ENCODE measurements at places on chromosomes 3 and 15. TPM values are rescaled to one million over a fixed set of nuclear protein-coding genes. Genes with fewer than 3 reads are reported as not detected.

GRCh38 chr15:51861557-51862359 lies 32.3 kb downstream of the TMOD3 start:
- no peak overlapping the region for H3K27ac ChIP-seq
- H3K4me3 ChIP-seq, result no peak overlapping the region
- H3K36me3 ChIP-seq, result peaks cover 48% of the 10 kb centered on the region
- H3K27me3 ChIP-seq, result no peaks in the 10 kb centered on the region
- no peak for DNase-seq

DNA sequence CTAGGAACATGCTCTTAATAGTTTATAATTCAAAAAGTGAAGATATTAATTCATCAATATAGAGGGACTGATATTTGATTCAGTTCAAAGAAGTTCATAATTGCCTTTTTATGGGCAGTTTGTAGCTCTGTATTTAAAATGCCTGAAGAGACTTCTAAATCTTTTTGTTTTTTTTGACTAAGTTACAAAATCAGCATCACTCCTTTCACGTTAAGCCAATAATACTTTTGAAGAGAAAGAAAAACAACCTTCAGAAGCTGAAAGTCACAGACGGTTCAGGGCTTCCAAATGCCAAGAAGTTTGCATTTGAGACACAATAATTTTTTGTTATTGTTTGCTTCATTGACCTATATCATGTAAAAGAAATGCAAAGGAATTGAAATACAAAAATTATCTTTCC lies 394.6 kb upstream of the NR2F2 start:
- H3K36me3 ChIP-seq, result no peaks in the 10 kb centered on the region
- no peak for DNase-seq
- H3K27ac ChIP-seq, result no peak overlapping the region
- H3K27me3 ChIP-seq, result no peaks in the 10 kb centered on the region

GATA2 gene
- total RNA-seq, result 10.2 TPM

DNA sequence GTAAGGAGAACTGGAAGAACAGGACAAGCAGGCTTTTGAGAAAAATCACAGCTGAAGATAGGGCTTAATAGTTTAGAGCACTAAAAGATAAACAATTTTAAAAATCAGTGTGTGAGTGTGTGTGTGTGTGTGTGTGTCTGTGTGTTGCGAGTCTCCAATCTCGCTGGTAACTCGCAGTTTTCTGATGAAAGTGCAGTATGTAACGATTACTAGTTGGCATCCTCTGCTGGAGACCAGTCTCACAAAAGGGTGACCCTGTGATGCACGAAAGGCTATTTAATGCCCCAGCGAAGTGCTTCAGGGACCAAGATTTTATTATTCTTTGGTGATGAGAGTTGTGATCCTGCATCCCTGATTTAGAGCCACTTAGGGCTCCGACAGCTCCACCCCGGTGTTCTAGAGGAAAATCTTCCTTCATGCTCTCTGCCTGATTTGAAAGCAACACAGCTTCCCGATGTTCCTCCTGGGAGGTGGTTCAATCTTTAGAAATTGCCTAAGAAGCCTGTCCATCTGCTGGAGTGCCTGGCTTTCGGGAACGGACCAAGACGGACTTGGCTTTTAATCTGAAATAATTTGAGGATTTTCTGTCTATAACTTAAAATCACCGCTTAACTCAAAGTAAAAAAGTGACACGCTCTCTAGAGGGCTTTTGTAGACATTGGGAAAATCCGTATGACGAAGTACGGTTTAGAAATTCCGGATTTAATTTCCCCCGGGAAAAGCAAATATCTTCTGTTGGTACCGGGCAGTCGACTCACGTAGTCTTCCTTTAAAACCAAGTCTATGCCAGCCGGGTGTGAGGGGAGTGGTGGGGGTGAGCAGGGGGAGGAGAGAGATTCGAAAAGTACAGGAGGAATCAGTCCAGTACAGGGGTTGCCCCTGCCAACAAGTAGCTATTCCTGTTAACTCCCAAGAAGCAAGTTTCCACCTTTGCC lies 1.1 kb upstream of the ALCAM start:
- no peaks in the 10 kb centered on the region for H3K27me3 ChIP-seq
- peaks cover 39% of the 10 kb centered on the region for H3K4me1 ChIP-seq
- H3K27ac ChIP-seq, result peak overlapping the region; percentile 83
- peak overlapping the region; percentile 65 for H3K4me3 ChIP-seq

FAIM gene
- total RNA-seq, result 1.9 TPM

DNA sequence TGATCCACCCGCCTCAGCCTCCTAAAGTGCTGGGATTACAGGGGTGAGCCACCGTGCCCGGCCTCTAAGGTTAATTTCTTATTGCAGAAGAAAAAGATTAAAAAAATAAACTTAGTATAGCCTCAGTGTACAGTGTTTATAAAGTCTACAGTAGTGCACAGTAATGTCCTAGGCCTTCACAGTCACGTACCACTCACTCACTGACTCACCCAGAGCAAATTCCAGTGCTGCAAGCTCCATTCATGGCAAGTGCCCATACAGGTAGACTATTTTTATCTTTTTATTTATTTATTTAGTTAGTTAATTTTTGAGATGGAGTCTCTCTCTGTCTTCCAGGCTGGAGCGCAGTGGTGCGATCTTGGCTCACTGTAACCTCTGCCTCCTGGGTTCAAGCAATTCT lies 3.2 kb upstream of the FLNB start:
- H3K27ac ChIP-seq, result no peak overlapping the region
- no peak for DNase-seq

DNA sequence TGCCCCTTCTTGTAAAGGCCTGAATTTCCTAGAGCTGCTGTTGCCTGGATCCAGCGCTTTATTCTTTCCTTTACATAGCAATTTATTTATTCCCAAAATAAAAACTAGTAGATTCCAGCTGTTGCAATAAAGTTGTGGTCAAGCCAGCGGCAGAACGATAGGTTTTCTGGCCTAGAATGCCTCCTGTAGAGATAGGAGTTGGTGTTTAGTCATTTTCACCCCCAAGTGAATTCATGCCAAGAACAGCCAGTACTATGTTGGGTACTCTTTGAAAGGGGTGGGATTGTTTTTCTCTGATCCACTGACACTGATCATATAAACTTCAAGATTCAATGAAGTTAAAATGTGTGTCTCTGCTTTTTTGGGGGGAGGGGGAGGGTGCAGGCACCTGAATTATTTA lies 69.7 kb downstream of the KLHL25 start:
- DNase-seq, result no peak
- H3K4me3 ChIP-seq, result peak overlapping the region; percentile 2
- H3K4me1 ChIP-seq, result peaks cover 74% of the 10 kb centered on the region
- H3K27me3 ChIP-seq, result no peaks in the 10 kb centered on the region
- H3K36me3 ChIP-seq, result peaks cover 100% of the 10 kb centered on the region

DNA sequence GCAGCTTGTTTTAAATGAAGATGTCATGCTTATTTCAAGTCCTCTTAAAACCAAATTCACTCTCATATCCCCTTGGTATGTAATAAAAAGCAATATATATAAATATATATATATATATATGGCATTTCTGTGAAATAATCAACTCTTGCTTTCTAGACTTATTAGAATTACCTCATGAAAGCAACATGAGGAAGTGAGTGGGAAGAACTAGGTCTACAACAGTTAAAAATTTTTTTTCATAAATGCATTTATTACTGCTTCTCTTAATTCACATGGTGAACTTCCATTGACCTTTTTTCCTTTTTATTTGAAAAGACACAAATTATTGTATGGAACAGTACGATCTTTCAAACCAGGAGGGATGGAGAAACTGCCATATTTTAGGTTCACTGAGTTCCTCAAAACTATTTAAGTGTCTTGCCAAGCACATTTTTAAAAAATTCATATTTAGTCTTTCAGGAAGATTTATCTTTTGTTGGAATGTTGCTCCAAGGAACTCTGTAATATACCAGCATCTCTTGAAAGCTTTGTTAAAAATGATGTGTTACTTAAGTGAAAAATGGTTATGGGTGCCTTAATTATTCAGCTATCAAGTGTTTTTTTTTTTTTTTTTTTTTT lies 185.2 kb downstream of the GHSR start:
- peaks cover 53% of the 10 kb centered on the region for H3K4me1 ChIP-seq
- no peak overlapping the region for H3K4me3 ChIP-seq
- H3K27ac ChIP-seq, result no peak overlapping the region

GRCh38 chr3:23805633-23806533 lies at the start of gene UBE2E1:
TSS of gene UBE2E1 (plus strand) at chr3:23805955. CDS start at chr3:23807270, 1,315 bp downstream.
- H3K27ac ChIP-seq, result peak within 1 kb of the TSS; percentile 84
- peaks cover 31% of the 10 kb centered on the region for H3K4me1 ChIP-seq
- no peaks in the 10 kb centered on the region for H3K36me3 ChIP-seq
- H3K4me3 ChIP-seq, result peak within 1 kb of the TSS; percentile 90
- peak; percentile 79 for DNase-seq
- no peaks in the 10 kb centered on the region for H3K27me3 ChIP-seq

DNA sequence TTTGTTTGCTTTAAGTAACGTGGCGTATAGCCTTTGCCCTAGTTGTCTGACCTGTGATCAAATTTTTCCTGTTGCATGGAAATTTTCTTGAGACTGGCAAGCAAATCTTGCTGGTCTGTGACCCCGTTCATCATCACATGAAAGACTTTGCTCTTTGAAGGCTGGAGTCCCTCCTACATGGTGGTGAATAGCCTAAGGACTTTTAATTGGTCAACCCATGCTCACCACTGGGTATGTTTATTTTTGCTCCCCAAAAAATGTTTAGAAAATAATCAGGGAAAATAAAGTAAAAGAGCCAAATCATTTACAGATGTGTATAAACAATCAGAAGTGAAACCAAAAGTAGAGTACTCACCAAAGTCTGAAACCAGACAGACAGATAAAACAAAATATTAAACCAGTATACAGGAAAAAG lies 1075.3 kb upstream of the ALCAM start:
- no peak overlapping the region for H3K4me3 ChIP-seq
- H3K27ac ChIP-seq, result no peak overlapping the region
- H3K27me3 ChIP-seq, result no peaks in the 10 kb centered on the region

GP5 gene
- total RNA-seq, result not detected

Data from heart right ventricle (tissue), 16 donors.